NCI-H446 treated with DMSO at 0.1 percent for 48 hours (cell line): ENCODE measurements at places on chromosomes 5 and 9.

DNA sequence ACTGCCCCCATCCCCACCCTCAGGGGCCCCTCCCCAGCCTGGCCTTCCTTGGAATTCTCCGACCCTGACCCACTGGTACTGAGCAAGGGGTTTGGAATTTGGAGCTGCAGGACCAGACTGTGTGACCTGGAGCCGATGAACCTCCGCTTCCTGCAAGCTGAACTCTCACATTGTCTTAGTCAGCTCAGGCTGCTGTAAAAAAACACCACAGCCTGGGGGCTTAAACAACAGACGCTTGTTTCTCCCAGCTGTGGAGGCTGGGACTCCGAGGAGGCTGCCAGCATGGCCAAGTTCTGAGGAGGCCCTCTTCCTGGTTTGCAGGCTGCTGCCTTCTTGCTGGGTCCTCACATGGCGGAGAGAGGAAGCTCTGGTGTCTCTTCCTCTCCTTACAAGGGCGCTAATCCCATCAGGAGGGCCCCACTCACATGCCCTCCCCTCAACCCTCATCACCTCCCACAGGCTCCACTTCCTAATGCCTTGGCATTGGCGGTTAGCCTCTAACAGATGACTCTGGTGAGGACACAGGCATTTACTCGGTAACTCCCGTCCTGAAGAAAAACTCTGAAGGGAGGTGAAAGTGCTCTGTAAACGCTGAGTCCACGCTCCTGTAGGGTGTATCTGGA lies 42.4 kb downstream of the C5orf15 start:
- no peak for DNase-seq

DNA sequence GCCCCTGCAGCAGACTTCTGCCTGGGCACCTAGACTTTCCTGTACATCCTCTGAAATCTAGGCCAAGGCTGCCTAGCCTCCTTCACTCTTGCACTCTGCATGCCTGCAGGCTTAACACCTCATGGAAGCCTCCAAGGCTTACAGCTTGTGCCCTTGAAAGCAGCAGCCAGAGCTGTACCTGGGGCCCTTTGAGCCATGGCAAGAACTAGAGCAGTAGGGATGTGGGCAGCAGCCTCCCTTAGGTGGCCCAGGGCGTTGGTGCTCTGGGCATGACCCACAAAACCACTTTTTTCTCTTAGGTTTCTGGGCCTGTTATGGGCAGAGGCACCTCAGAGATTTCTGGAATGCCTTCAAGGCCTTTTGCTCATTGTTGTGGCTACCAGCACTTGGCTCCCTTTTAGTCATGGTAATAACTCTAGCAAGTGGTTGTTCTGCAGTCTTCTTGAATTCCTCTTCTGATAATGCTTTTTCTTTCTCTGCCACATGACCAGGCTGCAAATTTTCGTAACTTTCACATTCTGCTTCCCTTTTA lies 606.2 kb downstream of the TLE4 start:
- DNase-seq = no peak

DNA sequence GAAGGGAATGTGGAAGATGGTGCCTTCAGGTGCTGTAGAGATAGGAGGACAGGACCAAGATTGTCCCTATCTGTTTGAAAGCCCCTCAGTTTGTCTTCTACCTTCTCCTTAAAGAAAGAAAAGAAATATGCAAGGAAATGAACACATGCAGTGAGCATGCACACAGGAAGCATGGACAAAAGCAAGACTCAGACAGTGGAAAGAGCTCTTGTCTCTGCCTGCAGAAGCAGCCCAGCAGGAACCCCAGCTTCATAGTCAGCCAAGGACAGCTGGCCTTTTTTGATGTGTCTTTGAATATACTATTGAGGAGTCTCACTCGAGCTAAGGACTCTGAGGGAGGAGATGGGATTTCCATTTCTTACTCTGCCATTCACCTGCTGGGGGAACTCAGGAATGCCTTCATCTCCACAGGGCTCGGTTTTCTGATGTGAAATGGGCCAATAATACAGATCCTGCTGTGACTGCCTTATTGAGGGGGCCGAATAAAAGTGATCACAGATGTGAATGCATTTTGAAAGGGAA lies 132.5 kb upstream of the ADRA1B start:
- no peak for DNase-seq

GRCh38 chr9:32454280-32454679 lies 69.8 kb downstream of the ACO1 start:
- no peak for DNase-seq

GRCh38 chr5:108827131-108827530 lies 79.4 kb downstream of the FER start:
- DNase-seq = no peak

DNA sequence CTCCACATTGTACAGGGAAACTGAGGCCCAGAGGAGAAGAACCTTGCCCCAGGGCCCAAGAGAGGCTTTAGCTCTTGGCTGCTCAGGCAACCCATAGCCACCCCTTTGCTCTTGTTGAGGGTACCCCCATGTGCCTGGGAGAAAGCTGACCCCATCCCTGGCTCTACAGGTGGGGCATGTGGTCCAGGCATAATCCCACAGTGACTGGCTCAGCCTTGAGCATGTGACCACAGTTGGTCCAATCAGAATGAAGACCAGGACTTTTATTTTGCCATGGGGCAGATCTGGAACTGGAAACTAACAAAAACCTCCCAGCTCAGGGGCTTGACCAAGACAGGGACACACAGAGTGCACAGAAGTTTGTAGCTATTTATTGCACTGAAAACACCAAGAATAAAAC lies 29.3 kb downstream of the SLC6A7 start:
- no peak for DNase-seq

GRCh38 chr9:95003689-95004410 lies 277.4 kb downstream of the AOPEP start:
- DNase-seq = no peak

DNA sequence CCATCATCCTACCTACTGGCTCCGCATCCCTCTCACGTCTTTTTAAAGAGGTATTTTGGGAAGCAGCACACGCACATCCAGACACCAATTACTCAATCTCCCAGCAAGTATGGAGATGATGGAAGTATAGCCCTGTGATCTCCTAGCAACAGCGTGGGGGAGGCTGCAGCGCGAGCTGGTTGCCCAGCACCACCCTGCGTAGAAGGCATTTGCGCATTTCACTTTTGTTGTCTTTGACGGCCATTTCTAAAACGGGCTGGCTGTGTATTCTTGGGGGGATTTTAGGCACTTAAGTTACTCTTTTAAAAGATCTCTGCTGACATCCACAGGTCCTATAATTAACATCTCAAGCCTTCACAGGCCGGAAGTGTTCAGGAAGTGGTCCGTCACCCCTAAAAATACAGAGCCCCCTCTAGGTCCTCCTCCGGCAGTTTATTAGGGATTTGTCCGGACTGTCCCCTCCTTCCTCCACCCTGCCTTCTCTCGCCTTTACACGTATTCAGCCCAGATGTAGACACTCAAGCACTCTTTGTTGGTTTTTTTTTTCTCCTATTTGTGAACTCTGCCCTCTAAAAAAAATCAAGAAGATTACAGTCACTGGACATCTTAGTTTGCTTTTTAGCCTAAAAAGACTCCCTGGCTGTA lies 371.4 kb downstream of the NTRK2 start:
- no peak for DNase-seq

DNA sequence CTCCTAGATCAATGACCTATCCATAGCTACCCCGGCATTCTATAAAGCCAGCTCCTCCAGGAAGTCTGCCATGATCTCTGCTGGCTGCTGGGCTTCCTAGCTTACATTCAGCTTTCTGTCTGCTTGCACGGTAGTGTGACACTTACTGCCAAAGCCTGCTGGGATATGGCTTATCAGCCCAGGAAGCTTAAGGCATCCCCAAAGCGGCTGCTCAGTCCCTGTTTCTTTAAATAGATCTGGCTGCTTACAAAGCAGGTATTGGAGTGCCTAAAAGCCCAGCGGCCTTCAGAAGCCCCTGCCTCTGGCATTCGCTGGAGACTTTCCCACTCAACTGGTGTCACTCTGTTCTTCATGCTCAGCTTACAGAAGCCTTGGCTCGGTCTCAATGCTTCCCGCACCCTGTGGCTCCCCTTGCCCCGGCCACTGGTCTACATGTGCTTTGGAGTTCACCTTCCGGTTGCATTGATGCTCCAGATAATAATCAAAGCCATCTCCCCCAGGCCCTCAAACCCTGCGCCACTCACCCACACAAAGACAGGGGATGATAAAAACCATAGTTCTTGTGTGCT lies 31.3 kb upstream of the STRBP start:
- no peak for DNase-seq

- no peak for DNase-seq
These were observed 33.7 kb upstream of the PRDM12 start for GRCh38 chr9:130630506-130631330.
